ENCODE measurements at places on chromosomes 4 and X.

DNA sequence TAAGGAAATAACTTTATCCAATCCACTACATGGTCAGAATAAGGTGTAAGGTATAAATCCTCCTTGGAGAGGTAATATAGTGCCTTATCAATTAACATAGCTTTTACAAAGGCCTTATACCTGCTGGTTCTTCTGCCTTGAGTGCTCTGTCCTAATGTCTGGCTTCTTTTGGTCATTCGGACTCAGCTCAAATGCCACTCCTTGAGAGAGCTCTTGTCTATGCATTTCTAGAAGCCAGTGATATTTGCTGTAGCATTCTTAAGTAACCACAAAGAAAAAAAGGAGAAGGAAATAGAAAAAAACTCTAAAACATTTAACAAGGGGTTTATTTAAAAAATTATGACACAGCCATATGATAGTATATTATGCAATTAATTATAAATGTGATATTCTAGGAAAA, 444.8 kb upstream of the SLIT2 start:
- DNase-seq: no peak

DNA sequence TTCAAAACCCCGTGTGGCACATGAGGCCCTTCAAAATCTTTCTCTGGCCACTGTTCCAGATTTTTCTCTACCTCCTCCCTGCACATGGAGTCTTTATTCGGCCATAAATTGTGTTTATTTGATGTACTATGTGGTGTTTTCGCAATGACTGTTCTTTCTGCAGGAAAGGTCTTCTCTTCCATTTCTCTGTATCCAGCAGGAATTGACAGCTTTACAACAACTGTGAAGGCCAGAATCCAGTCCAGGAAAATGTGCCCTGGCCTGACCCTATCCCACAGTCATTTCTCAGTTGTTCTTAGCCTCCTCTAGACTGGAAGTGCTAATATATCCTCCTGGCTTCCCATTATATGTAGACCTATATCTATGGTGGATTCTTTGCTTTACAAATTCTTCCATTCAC, 191.4 kb downstream of the COL25A1 start:
- no peak for DNase-seq

GRCh38 chr4:152778656-152779512, 646 bp downstream of the TIGD4 start:
- DNase-seq: no peak

DNA sequence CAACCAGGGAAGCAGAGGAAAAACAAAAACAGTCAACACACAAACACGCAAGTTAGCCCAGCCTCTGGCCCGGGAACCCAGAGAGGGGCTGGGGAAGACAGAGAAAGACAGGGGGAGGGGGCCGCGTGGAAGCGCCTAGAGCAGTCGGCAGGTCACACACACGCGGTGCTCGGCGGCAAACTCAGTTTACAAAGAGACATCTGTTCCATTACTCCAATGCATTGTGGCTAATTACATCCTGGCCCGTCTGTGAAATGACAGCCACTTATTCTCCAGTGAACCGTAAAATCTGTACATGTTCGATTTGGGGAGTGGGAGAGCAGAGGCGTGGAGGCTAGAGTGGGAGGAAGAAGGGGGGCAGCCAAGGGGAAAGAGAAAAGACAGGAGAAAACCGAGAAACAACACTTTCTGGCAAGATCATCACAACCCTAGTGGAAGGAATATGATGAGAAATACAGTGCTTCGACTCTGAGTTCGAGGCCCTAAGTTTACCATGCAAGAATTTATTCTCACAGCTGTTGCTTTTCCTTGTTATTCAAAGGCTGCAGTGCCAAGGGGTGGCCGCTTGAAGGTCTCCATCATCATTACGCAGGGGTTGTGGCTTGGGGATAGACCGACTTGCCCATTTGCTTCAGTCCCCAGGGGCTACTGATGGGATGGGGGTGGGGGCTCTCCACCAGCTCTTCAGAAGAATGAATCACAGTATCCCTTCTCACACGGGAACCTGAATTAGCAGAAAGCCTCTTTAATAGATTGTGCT, 167.7 kb downstream of the MGST2 start:
- DNase-seq: no peak

DNA sequence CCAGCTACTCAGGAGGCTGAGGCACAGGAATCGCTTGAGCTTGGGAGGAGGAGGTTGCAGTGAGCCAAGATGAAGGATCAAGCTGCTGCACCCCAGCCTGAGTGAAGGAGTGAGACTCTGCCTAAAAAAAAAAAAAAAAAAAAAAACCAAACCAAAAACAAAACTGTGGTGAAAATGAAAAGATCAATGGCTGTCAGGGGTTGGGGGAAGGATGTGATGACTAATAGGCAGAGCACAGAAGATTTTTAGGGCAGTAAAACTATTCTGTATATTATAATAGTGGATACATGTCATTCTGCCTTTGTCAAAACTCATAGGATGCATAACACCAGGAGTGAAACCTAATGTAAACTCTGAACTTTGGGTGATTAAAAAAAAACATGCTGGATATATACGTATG, 69.9 kb upstream of the ELOVL6 start:
- DNase-seq: no peak

DNA sequence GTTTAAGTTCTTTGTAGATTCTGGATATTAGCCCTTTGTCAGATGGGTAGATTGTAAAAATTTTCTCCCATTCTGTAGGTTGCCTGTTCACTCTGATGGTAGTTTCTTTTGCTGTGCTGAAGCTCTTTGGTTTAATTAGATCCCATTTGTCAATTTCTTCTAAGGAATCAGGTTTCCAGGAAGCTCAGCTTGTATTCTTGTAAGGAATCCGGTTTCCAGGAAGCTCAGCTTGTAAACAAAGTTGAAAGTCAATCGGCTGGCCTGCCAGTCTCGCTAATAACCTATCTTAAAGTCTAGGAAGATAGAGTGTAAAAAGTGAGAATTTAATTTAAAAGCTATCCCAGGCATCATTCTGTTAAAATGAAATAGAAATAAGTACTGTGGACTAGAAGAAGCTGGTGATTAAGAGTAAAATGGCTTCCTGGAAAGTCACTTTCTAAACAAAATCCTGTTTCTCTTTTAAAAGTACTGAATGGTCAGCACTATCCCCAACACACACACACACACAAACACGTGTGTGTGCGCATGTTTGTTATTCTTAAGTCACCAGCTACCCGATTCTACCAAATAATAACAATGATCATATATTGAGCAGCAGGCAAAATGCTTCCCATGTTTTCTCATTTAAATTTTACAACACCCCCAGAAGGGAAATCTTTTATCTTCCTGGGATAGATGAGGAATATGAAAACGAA, 171.7 kb downstream of the PAPSS1 start:
- DNase-seq: no peak

- DNase-seq: no peak
Measured at GRCh38 chr4:186227744-186228513, 622 bp downstream of the KLKB1 start.

GRCh38 chrX:10015355-10015722, 48.2 kb downstream of the CLDN34 start:
- DNase-seq: no peak

DNA sequence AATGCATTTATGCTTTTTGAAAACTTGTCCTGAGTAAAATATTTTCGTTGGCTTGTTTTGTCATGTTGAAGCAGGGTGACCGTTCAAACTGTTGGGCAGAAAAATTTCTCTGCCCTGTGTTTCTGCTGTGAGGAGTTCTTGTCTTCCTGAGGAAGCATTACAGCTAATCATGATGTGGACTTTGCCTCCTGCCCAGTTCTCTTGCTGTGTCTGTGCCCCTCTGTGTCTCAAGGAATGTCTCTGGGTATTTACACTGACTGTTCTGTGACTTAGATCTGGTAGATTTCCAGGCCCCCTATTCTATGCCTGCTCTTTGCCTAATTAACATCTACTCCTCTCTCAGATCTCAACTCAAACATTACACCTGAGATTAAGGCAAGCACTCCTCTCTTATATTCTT, 30.4 kb upstream of the RPL34 start:
- no peak for DNase-seq

- DNase-seq: no peak
Measured at GRCh38 chr4:137267024-137267423, 265.3 kb downstream of the PCDH18 start.

DNA sequence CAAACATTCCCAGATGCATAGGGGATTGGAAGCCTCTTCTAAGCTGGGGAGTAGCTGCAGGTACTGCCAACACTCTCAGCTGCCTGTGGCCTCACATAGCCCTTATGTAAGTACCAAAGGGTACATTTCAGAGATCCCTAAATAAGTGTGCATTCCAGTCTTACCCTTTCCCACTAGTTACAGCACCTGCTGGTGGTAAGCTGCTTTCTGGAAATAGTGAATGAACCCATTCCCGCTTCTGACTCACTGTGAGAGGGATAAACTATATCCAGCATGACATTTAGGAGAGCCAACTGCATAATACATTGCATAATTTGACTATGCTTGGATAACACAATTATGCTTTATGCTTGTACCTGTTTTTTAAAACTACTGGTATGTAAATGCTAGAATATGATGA, 149.0 kb downstream of the FAM13A start:
- DNase-seq: no peak

DNA sequence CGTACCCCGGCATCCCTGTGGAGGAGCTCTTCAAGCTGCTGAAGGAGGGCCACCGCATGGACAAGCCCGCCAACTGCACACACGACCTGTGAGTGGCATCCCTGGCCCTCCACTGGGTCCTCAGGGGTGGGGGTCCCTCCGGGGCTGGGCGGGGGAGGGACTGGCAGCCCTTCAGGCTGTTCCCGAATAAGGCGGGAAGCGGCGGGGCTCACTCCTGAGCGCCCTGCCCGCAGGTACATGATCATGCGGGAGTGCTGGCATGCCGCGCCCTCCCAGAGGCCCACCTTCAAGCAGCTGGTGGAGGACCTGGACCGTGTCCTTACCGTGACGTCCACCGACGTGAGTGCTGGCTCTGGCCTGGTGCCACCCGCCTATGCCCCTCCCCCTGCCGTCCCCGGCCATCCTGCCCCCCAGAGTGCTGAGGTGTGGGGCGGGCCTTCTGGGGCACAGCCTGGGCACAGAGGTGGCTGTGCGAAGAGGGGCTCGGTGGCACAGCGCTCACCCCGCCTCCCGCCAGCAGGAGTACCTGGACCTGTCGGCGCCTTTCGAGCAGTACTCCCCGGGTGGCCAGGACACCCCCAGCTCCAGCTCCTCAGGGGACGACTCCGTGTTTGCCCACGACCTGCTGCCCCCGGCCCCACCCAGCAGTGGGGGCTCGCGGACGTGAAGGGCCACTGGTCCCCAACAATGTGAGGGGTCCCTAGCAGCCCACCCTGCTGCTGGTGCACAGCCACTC, 13.7 kb downstream of the FGFR3 start:
- DNase-seq: no peak

GRCh38 chr4:76737180-76737579, 160.8 kb downstream of the SOWAHB start:
- no peak for DNase-seq

DNA sequence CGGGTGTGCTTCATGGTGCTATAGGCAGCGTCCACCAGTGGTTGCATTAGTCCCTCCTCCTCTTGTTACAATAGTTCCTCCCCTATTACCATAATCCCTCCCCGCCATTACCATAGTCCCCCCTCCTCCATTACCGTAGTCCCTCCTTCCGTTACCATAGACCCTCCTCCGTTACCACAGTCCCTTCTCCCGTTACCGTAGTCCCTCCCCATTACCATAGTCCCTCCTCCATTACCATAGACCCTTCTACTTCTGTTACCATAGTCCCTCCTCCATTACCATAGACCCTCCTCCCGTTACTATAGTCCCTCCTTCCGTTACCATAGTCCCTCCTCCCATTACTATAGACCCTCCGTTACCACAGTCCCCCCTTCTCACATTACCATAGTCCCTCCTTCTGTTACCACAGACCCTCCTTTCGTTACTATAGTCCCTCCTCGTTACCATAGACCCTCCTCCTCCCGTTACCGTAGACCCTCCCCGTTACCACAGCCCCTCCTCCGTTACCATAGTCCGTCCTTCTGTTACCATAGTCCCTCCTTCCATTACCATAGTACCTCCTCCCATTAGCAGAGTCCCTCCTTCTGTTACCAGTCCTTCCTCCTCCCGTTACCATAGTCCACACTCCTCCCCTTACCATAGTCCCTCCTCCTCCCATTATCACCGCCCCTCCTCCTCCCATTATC, 129.6 kb downstream of the DHRSX start:
- no peak for DNase-seq

DNA sequence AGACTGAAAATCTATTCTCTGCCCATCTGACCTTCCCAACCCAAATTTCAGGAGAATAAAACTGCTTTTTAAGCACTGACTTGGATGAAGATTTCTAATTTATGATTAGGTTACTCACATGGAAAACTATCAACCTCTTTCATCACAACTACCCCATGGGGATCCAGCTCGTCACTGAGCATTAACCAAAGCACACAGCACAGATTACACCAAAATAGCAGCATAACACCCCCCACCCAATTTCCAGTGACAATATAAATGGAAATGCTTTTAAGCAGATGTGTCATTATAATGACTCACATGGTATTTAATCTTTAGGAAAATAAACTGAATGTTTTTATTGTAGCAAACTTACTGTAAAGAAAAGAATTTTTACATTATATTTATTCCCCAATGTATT, 9.7 kb downstream of the SERTM2 start:
- no peak for DNase-seq

- no peak for DNase-seq
Measured at GRCh38 chr4:168177546-168178149, 85.3 kb downstream of the ANXA10 start.

DNA sequence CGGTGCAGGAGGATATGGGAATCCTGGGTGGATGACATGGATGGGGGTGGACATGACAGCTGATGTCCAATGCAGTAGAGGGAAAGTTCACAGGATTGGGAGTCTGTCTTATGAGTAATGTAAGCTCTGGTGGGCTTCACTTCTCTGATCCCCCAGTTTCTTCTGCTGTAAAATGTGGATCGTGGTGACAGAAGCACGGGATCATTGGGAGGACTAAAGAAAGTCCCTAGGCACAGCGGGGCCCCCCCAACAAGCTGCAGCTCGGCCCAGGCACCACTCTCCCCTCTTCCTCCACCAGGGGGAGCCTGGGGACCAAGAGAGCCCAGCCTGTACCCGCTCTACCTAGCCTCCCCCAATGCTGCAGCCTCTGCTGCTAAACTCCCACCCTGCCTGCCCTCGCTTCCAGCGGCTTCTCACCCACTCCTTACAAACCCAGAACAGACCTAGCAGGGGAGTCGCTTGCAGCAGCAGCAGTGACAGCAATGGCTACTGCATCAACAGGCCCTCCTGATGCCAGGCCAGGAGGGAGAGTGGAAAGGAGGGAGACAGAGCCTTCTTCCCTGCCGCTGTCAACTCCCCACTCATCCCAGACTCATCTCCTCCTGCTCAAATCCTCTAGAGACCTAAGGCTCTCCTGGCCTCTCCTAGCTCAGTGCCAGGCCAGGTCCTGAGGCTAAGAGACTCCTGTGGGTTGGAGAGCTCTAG, 36.1 kb upstream of the IQSEC2 start:
- DNase-seq: peak; percentile 80

DNA sequence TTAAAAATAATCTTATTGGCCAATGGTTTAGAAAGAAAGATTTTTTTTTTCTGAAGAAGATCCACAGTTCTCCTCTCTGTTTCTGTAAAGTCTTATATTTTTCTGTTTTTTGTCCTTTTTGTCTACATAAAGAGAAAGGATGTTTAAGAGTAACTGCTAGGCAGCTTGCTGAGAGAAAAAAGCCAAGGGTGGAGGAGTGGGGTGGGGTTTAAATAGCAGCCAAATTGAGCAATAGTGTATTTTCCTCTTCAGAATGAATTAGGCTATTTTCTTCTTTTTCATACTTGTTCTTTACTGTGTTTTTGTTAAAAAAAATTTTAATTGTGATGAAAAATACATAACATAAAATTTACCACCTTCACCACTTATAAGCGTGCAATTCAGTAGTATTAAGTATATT, 224.6 kb downstream of the SOWAHB start:
- no peak for DNase-seq

GRCh38 chr4:56665781-56666180, 15.3 kb downstream of the HOPX start:
- DNase-seq: no peak

- no peak for DNase-seq
Measured at GRCh38 chr4:130074096-130074495, 978.1 kb downstream of the C4orf33 start.

All from ascending aorta (tissue), 2 donors.